Activated CD8-positive, alpha-beta memory T cell treated with anti-CD3 and anti-CD28 coated beads for 4 hours (primary cell): ENCODE measurements at places on chromosomes 2 and 18.

DNA sequence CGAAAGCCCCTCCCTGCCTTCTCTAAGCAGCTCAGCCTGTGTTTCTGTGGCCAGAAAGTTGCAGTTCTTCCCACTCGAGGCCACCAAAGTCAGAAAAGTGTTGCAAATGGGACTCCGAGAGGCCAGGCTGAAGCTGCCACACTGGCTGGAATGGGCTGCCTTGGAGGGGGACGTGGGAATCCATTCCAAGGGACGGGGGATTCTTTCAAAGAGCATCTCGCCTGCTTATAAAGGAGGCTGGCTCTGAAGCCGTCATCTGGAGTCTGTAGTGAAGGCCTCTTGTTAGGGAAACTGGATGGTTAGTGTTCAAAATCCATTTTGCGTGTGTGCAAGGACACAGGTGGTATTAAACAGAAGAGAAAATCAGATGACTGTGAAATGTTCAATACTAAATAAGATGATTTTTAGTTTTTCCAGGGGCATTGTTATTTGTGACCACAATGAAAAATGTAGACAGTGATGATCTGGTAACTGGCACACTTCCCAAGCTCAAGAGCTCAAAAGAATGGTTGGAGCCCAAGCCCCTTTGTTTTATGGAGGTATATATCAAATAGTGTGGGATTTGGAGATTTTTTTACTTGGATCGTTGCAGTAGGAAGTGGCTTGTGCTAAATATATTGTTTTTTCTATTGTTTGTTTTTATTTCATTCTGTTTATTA lies 782 bp downstream of the FAM228B start:
- no peak for DNase-seq

DNA sequence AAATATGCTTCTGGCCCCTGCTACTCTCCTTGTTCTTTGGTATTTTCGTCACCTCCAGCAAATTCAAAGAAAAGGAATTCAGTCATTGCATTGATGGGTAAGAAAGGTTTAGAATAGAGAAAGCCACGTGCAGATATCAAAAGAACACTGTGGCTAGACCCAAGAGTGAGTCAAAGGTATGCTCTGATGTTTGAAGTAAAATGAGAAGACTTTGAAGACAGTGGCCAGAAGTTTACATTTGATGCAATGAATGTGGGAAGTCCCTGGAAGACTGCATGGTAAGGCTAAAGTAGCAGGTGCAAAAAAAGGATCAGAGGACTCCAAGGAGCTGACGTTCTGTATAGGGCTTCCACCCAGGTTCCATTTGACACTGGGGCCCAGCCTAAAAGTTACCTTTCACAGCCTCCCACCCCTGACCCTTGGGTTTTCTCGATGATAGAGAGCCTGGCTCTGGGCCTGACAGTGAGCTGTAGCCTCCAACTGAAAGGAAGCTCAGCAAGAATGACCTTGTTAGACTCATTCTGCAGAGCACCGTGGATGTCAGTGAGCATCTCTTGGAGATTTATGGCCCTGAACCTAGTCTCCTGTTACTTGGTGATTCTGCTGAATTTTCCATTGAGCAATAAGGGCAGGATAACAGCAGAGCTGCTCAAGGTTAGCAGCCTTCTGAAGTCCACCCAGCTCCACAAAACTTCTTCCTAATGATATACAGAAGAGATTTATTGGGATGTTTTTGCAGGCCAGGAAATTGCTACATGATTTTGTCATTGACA lies 223.7 kb upstream of the RBBP8 start:
- no peak for DNase-seq

GRCh38 chr2:177520324-177520723 lies 127.8 kb downstream of the AGPS start:
- no peak for DNase-seq

- no peak for DNase-seq
These were observed 56.9 kb downstream of the SMAD7 start for GRCh38 chr18:48893608-48894600.

- DNase-seq, result no peak
These were observed 21.9 kb downstream of the ANTXR1 start for GRCh38 chr2:69034845-69035244.

- no peak for DNase-seq
These were observed 36.1 kb downstream of the DHRS9 start for GRCh38 chr2:169105476-169105875.

GRCh38 chr2:37851428-37851827 lies 73.7 kb upstream of the RMDN2 start:
- no peak for DNase-seq

DNA sequence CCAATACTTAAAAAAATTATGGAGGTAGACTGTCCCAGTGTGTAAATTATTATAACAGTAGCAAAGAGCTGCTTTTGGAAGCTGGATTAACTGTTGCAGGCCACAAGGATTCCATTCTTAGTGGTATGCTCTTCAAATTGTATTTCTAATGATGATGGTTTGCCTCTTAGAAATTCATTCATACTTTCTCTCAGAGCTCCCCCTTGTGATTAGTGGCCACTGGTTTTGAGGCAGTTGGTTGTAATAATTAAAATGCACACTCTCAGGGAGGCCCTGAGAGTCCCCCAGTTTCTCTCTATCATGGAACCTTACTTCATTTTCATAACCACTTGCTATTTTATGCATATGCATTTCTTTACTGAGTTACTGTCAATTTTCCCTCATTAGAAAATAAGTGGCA lies 122.5 kb downstream of the PLA2R1 start:
- no peak for DNase-seq

DNA sequence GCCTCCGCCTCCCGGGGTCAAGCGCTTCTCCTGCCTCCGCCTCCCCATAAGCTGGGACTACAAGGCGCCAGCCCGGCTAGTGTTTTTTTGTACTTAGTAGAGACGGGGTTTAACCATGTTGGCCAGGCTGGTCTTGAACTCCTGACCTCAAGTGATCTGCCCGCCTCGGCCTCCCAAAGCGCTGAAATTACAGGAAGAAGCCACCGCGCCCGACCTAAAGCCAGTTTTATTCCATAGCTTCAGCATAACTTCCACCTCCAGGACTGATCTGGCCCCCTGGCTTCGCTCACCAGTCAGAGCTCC lies 783 bp upstream of the TXNL4A start:
- DNase-seq, result no peak

GRCh38 chr2:223306371-223306770 lies 254.4 kb downstream of the KCNE4 start:
- DNase-seq, result no peak

DNA sequence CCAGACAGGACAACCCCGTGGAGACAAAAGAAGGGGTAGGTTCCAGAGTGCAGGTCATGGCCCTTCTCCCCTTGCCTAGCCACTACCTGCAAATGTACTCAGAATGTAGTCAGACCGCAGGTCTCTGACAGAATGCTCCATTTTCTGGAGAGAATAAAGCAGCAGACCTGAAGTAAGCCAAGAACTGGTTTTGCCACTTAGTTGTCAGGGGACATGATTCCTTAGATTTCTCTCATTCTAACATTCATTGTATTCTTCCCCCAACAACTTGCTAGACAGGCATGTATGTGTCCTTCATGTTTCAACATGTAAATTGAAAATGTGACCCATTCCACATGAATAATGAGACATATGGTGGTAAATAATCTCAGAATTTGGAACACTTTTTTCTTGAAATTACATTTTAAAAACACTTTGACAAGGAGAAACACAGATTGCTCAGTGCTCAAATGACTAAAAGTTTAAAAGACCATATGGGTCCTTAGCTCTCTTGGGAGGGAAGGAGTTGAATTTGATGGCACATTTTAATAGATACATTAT lies 142.4 kb downstream of the CCBE1 start:
- no peak for DNase-seq

- DNase-seq, result no peak
These were observed 151.7 kb upstream of the POU3F3 start for GRCh38 chr2:104702031-104702850.

DNA sequence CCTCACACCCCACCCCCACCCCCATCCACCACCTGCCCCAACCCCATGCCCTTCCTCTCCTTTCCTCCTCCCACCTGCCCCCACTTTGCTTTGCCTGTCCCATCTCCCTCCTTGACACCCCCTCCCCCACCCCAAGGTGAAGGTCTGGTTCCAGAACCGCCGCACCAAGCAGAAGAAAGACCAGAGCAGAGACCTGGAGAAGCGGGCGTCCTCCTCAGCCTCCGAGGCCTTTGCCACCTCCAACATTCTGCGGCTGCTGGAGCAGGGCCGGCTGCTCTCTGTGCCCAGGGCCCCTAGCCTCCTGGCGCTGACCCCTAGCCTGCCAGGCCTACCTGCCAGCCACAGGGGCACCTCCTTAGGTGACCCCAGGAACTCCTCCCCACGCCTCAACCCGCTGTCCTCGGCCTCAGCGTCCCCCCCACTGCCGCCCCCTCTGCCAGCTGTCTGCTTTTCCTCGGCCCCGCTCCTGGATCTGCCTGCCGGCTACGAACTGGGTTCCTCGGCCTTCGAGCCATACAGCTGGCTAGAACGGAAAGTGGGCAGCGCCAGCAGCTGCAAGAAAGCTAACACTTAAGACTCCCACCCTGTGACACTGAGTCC lies 3.0 kb upstream of the ATP6V1B1 start:
- no peak for DNase-seq

- DNase-seq, result no peak
These were observed 68.5 kb upstream of the NFATC1 start for GRCh38 chr18:79327199-79327721.

DNA sequence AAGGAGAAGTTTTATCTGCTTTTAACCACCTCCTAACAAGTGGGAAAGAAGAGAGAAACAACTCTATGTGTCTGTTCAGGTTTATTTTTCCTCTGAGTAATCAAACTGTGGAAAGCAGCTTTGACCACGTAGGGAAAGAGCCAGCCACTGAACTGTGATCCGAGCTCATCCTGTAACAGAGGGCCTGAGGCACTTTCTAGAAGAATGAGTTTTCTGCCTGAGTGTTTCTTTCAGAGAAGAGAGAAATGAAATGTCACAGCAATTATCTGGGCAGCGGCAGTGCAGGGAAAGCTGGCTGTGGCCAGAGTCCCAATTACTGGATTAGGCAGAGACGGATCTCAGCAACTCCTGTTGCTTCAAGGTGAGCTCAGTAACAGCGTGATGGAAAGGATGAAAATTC lies 151.9 kb downstream of the CD226 start:
- no peak for DNase-seq

GRCh38 chr2:168200930-168201583 lies 46.3 kb downstream of the STK39 start:
- DNase-seq, result no peak

DNA sequence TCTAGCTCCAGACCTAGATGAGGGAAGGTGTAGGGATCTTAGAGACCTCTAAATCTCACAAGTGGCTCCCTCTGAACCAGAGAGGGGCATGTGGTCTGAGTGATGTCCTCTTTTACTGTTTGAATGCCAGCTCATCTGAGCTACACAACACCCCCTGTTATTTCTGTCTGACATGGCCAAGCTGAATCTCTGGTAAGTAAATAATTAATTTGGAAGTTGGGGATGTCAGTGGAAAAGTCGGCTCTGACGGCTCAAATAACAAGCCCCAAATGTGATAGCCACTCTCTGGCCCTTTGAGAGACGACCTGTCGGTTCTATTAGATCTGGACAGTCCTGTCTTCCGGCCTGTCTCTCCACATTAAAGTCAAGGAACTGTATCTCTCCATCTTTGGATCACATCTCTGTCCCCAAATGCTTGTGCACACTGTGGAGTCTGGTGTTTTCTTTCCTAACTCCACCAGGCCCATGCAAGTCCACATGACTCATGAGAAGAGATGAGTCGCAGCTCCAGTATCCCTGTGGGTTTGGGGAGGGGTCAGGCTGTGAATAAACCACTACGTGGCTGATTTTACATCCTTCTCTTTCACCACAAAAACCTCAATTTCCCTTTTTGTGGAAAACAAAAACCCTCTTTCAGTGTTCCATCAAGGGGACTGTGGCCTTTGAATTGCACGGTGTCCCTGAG lies 52.5 kb downstream of the SETBP1 start:
- no peak for DNase-seq

DNA sequence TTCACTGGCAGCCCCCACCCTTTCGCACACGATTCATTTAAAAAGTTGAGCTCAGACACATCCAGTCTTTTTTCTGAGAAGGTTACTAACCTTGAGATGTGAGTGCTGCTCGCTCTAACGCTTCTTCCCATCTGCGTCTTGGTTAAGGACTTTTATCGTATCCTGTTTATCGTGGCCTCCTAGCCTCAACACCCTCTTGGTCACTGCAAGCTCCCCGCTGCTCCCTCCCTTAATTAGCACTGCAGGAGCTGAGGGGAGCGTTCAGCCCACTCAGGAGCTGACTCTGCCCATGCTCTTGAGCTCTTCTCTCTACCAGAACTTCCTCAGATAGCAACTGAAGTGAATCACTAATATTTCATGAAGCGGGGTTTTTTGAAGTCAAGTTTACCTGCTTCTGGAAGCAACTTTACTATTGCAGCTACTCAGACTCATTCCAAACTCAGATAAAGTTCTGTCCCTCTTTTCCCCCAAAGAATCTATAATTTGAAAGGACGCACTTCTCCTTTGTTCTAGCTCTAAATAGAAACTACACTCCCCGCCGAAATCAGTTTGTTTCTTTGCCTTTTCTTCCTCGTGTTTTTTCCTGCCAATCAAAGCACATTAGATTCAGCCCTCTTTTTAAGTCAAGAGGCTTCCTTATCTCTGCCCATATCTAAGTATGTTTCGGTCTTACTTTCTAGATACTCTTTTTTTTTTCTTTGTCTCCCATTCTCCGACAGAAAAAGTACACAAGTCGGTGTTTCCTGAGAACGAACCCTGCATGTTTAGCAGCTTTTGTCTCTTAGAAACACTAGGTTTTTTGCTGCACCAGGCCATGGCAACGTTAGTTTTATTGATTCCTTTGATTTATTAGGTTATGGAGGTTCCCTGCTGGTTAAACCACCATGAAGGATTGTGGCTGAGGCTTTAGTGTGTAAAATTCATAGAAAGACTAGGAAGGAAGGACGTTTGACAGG lies 9.3 kb upstream of the CD226 start:
- DNase-seq, result no peak

- DNase-seq, result no peak
These were observed 99.7 kb downstream of the PLEKHM3 start for GRCh38 chr2:207925601-207926000.

DNA sequence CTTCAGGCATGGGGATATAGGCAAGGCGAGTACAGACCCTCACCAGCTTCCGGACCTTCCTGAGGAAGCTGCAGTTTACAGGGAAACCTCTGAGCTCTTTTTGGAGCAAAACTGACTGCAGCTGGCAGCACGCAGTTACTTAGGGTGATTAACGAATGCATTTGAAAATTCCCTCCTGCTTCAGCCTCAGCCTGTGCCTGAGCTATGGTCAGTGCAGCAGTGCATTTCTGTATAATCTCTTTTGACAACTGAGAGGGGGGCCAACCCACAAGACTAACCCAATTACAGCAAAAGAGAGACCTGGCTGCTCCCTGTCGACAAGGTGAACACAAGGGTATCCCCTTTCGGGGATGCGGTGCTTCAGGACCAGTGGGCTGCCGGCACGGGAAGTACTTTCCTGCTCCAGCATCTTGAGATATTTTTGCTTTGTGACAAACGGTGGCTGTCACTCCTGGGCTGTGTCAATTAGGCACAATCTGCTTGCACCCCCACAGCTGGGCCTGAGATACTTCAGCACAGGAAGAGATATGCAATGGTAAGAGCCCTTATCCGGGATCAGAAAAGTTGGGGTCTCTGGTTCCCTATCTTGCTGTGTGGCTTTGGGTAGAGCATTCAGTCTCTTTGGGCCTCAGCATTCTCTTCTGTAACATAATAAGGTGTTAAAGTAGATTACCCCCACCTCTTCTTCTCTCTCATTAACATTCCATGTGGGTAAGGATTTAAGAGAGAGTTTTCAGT lies 141.0 kb downstream of the TMEM17 start:
- no peak for DNase-seq
